ENCODE measurements at places on chromosomes 4 and X. TPM values are rescaled to one million over a fixed set of nuclear protein-coding genes. Genes with fewer than 3 reads are reported as not detected.

Gene ADRA2C
- total RNA-seq = 3.0 TPM

Gene KDR
- total RNA-seq = 30.8 TPM

Gene TMEM47
- 7.3 TPM for total RNA-seq

Gene SMARCA1
- total RNA-seq = 29.3 TPM

Gene ZNF827
- 11.6 TPM for total RNA-seq

Gene EDA2R
- total RNA-seq = 2.5 TPM

Gene TEX11
- not detected for total RNA-seq

All from upper lobe of left lung (tissue), 6 donors.